ENCODE measurements at places on chromosomes 3 and 15.

DNA sequence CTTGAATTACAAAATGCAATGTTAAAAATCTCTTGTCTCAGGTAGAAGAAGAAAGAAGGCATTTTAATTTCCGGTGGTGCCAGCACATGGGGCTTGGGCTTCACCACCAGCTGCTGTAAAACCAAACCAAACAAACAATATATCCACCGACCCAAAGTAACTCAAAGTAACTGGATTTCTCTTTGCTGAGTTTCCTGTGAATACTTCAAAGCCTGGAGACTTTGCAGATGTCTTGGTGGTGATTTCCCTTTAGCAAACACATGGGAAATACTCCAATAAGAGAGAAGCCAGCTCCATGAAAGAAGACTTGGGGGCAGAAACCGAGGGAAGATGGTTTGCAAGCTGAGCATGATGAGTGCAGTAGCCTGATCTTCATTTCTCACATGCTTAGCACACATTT lies 62.6 kb downstream of the EIF4E3 start:
- DNase-seq: no peak

GRCh38 chr3:32685543-32686185 lies 676 bp downstream of the CNOT10 start:
- DNase-seq: no peak

GRCh38 chr3:52846432-52846965 lies 11.7 kb upstream of the MUSTN1 start:
- DNase-seq: no peak

GRCh38 chr3:167305340-167305890 lies 74.7 kb downstream of the ZBBX start:
- no peak for DNase-seq

GRCh38 chr15:90177012-90177411 lies 24.1 kb upstream of the SEMA4B start:
- no peak for DNase-seq

DNA sequence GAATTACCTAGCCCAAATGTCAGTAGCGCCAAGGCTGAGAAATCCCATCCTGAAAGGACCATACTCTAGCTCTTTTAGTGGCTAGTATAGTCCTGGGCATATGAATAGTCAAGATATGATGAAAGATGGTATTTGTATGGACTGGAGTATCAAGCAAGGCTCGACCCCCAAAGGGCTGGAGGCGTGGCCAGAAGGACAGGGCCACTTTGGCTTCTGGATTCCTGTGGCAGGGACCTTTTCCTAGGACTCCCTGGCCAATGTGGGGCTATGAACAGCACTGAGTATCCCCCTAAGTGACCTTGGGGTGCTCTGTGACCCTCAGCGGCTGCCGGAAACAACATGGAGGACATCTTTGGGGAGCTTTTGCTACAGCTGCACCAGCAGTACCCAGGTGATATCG lies 6.0 kb downstream of the MPI start:
- no peak for DNase-seq

DNA sequence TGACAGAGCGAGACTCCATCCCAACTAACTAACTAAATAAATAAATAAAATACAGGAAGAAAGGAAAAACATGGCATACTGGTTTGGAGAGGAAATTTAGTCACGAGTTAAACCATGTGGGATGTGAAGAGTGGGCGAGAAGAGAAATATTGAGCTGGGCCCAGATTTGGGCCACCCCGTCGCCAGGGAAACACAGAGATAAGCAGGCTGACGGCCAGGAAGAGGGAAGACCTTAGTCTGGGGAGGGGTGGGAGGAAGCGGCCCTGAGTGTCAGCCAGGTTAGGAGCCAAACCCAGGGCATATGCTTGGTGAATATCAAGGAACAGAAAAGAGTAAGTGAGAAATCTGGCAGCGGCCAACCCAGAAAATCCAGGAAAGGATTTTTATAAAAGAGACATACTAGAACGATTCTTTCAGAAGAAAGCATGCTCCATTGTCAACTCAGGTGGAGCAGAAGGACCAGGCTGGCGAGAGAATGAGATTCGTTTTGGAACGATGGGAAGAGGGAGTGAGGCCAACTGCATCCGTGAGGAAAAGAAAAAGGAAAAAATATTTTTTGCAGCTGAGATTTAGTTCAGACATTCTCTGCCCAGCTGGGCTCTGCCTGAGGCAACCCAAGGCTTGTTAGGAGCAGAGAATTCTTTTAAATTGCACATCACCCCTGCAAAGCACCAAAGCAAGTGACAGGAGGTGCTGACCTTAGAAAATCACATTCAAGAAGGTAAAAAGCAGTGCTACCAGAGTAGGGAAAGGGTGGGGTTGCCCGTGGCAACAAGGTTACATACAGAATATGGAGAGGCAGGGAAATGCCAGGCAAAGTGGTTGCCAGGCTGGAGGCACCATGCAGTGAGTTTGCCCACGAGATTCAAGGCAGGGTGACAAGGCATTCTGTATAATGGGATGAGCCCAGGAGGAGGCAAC lies 59.3 kb upstream of the RAD18 start:
- no peak for DNase-seq

DNA sequence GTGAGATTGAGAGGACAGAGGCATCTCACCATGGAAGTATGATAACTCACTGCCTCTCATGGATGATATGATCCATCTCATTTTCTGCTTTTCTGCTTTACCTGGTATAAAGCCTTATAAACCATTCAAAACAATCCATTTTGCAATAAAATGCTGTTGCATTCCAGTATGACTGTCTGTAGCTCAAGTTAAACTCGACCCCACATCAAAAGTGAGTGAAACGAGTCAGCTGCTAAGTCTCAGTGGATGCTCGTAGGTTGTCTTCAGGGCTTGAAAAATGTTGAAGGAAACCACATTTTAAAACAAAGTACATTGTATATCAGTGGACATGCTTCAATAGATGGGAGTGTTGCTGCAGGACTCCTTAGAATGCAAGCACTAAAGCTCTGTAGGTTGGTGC lies 839.0 kb downstream of the TUSC7 start:
- DNase-seq: no peak

- DNase-seq: no peak
Measured at GRCh38 chr3:169813757-169814517, 1.2 kb upstream of the LRRC34 start.

GRCh38 chr3:53067567-53067966 lies 21.7 kb upstream of the SFMBT1 start:
- DNase-seq: peak; percentile 41

Measured in mesenteric fat pad (tissue), 1 donor.